Left lung (tissue), 14 donors: ENCODE measurements at places on chromosomes 7 and 10. TPM values are rescaled to one million over a fixed set of nuclear protein-coding genes. Genes with fewer than 3 reads are reported as not detected.

The NODAL gene
- 0.80 TPM for polyA plus RNA-seq

The IL2RA gene
- polyA plus RNA-seq, result 0.36 TPM

The MYL10 gene
- polyA plus RNA-seq, result 0.39 TPM

GRCh38 chr7:100968031-100968430, 1.3 kb upstream of the MUC12 start:
- no peak for DNase-seq

DNA sequence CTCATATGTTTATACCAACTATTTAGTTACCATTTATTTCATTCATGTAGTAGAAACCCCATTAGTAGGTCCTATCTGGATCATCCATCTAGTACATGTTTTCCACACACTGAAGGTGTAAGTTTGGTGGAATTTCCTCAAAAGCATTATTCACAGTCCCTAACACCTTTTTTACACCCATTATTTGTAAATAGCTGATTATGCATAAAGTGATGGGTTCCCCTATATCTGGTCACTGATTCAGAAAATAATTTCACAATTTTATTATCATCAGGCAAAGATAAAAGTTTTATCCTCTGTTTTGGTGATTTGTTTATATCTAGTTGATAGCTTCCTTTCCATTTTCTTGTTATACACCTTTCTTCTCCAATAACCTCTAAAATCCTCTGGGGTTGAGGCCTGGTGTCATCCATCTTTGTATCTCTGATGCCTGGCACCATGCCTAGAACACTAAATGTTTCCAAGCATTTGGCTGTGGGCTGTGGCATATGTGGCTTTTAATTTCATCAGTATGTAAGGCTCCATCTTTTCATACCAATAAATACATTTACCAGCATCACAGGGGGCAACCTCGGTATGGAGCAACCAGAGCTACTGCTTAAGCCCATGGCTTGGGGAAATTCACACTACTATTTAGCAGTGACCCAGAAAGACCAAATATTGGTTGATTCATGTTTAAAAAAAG, 1089.5 kb upstream of the LRRN3 start:
- no peak for DNase-seq

DNA sequence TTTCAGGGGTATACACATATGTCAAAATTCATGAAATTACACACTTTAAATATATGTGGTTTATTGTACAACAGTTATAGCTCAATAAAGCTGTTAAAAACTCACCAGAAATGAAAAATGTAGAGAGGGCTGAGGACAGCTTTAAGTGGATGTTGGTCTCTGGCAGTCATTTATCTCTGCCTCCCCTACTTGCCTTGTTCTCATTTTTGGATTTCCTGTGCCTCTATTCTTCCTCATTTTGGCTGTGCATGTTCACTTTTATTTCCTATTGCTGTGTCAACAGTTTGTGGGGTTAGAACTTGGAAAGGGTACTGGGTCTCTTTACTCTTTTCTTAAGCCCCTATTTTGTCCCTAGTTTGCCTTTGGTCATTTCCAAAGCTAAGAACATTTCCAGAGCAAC, 18.6 kb upstream of the MEST start:
- DNase-seq, result no peak

DNA sequence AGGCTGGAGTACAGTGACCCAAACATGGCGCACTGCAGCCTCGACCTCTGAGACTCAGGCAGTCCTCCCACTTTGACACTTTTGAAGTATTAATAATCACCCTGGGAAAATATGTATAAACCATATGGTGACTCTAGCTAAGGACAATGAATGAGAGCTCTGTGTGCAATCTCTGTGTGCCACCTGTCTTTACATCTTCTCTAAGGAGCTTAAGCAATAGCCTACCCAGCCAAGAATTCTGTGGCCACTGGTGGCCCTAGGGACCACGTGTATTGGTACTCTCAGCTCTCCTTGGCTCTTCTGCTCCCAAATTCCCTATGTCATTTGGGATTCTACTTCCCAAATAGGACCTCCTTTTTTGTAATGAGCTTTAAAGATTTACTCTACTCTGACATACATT, 23.7 kb downstream of the FGF8 start:
- DNase-seq, result no peak
